Thoracic aorta (tissue), 2 donors: ENCODE measurements at places on chromosomes 16 and 17.

DNA sequence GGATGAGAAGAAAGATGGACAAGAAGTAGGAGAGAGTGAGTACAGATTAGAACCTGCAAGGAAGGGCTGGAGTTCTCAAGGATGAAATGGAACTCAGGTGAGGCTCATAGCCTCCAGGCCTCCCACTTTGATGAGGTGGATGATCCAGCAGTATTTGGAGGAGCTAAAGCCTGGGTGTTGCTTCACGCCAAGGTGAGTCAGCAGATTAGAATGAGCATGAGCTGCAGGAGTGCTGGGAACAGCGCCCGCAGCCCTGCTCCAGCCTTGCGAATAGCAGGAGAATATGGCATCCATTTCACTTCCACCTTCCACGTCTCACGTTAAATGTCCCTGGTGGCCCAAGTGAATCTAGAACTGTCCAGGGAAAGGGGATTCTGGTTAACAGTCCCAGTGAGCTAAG, 94.4 kb upstream of the CPHXL start:
- DNase-seq, result no peak

- DNase-seq, result no peak
Observed at GRCh38 chr16:69438465-69438864, 14.0 kb downstream of the CYB5B start.

GRCh38 chr17:2990396-2990795, 73.0 kb downstream of the OR1D5 start:
- DNase-seq, result no peak

- no peak for DNase-seq
Observed at GRCh38 chr17:12287953-12288352, 267.3 kb downstream of the MAP2K4 start.

- no peak for DNase-seq
Observed at GRCh38 chr16:11128211-11129141, 127.5 kb downstream of the SOCS1 start.

DNA sequence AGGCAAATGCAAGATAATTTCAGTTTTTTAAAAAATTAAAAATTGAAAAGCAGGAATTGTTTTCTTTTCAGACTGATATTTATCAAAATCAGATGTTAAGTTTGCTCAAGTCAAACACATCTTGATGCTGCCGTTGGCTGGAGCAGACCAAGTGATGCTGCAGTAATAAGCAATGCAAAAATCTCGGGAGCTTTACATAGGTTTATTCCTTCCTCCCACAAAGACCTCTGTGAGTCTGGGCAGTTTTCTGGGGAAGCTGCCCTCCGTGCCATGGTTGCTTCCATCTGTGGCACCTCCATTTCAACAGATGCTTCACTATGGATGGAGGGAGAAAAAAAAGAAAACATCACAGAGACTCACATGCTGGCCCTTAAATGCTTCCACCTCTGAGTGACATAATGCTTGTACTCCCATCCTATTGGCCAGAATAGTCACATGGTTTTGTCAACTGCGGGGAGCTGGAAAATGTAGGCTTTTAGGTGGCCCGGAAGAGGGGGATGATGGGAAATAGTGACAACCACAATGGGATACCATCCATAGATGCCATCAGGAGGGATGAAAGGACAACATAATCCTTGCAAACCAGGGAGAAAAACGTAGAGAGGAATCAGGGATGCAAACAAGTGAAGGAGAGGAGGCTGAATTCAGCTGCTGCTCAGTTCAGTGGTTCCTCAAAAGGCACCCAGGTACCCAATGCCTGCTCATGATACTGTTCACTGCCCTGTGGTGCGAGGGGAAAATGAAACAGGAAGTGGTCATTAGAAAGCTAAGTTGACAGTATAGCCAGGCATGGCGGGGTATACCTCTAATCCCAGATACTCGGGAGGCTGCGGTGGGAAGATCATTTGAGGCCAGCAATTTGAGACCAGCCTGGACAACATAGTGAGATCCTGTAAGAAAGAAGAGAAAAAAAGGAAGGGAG, 13.5 kb upstream of the ERCC4 start:
- DNase-seq, result no peak

GRCh38 chr17:38917259-38917658, 8.2 kb upstream of the LASP1NB start:
- DNase-seq, result no peak

- no peak for DNase-seq
Observed at GRCh38 chr16:54233615-54234014, 53.0 kb downstream of the IRX3 start.

DNA sequence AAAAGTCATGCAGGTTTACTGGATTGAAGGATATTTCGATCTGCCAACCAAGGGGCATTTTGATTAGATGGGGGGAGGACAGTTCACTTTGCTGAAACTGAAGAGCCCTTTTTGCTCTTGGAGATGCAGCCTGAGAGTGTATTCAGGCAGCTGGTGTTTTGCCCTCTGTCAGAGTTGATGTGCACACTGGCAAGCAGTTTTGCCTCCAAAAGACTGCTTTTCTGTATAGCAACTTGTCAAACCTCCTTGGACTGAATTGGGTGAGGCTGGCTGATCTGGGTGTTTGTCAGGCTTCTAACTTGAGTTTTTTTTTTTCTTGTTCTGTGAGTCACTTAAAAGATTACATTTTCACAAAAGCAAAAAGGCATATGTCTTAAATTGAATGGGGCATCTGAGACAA, 22.6 kb upstream of the ANKFN1 start:
- DNase-seq, result no peak

GRCh38 chr17:1058423-1059130, 61.6 kb downstream of the TIMM22 start:
- no peak for DNase-seq

DNA sequence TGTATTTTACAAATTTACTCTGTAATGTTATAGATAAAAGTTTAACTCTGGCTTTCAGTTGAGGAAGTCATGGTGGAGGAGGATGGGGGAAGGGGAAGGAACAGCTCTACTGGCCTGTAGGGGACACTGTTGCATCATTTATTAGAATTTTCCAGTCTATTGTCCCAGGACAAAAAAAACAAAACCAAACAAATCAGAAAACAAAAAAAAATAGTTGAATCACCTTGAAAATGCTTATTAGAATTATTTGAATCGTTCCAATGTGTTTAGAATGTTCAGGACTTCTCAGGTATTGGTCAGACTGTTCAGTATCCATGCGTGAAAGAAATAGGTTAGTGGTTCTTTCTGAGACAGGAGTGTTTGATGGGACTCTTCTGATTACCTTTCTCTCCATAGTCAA, 242.0 kb downstream of the FTO start:
- DNase-seq, result no peak

DNA sequence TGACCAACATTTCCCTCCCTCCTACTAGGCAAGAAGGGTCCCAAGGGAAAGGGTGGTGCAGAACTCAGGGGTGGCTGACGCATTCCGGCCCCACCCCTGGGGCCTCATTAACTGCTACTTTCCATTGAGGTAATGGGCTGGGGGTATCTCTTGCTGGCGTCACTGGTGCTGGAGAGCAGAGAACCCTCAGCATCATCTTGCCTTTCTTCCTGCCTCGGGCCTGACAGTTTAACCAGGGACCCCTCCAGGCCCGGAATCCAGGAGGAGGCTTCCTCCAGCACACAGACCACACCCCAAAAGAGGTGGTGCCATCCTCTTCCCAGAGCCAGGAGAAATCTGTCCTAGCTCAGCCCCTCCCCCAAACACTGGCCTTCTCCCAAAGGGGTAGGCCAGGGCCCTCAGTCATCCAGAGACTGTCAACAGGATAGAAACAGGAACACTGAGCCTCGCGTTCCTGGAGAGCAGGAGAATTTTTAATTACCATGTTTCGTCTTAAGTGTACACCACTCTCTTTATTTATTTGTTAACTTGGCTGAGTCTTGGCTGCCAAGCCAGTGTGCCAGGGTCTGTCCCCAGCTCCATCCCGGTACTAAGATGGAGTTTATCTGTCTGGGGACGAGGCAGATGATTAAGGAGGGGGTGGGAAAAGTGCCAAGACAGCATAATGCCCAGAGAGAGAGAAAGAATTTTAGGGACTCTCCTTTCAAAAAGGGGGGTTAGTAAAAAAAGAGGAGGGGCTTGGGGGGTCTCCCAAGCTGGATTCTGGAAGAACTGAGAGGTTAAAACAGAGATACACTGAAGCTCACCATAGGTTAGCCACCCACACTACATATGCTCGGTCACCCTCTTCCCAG, 5.1 kb downstream of the ETV4 start:
- no peak for DNase-seq

DNA sequence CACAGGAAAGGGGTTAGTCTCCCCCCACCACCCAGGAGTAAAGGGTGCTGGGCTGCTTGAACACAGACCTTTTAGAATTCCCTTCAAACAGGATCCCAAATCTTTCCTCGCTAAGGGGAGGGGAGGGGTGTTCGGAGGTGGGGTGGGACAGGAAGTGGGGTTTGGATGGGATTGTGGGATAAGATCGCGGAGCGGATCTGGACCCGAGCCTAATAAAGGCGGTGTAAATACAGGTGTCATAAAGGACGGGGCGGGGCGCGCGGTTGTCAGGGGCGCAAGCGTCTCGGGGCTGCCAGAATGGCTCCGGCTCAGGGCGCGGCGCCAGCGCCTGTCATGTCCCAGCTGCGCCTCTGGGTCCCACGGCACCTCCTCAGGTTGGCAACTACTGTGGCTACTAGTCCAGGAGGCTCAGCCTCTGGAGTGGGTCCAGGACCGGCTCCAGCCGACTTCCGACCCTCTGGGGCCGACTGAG, 59.8 kb upstream of the FBXO47 start:
- no peak for DNase-seq

DNA sequence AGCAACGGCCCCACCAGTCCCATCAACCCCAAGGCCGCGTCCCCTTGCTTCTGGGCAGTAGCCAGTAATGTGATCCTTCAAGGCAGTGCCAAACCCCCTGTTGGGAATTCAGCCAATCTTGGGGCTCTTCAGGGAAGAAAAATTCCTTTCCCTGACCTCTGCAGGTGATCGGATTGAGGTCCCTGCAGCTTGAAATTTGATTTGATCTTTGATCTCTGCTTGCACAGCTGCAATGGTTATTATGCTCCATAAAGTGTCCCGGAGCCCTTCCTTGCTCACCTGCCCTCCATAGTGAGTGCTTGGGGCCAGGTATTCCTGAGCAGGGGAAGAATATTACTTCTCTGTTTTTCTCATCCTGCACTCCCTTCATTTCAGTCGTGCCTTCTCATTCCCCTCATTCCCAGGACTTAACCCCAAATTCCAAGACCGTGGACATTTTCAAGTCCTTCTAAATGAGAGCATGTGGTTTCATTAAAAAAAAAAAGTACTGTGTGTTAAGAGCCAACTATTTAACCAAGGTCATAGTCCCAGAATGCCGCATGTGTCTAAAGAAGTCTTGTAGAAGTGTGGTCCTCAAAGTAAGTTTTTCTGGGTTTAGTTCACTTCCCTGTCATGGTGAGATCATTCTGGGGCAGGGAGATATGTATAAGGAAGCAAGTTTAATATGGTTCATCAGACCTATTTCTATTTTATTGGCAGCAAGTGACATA, 56.3 kb downstream of the SOX9 start:
- no peak for DNase-seq

DNA sequence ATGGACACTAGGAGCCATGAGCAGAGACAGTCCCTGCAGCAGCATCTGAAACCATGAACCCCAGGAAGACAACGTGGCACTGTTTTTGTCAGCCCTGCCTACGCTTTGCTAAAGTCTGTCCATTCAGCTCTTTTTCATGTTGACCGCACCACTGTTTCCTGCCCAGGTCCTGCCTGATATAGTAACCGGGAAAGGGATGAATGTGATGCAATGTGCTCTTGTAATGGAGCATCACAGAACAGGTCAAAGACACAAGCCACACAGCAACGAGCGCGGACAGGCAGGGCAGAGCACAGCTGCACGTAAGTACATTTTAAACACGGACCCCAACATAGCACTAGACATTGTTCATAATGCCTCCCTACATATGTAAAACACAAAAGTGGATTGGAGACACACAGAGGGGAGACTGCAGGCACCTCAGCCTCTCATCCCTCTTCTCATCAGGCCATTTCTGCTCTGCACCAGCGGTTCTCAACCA, 16.9 kb upstream of the TNFRSF13B start:
- no peak for DNase-seq

GRCh38 chr16:57345021-57345420, 13.6 kb upstream of the CCL22 start:
- DNase-seq, result no peak

- no peak for DNase-seq
Observed at GRCh38 chr16:82185012-82185411, 15.0 kb upstream of the MPHOSPH6 start.

DNA sequence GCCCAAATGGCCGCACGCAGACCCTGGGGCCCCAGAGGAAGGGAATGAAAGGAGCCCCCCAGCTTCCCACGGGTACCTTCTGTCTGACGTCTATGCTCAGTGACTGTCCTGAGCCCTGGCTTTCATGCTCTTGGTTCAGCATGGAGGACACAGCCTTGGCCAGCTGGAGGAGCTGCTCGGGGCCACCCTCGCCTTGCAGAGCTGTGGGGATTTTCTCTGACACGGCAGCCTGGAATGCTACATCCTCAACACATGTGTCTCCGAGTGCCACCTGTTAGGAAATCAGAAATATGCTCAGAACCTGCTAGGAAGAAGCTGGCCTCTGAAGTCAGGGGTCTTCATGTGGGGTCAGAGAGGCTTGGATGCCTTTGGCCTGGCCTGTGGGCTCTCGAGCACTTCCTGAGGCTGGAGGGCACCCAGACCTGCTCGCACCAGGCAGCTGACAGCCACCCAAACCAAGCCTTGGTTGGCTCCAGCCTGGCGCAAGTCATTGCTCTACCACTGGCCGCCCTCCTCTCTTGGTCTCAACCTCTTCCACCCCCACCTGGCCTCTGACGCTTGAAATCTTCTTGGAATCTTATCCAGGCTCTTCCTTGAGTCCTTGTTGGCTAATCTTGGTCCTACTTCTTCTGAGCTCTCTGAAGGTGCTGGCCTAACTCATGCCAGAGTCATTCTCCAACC, 63.7 kb upstream of the BCO1 start:
- DNase-seq, result no peak

DNA sequence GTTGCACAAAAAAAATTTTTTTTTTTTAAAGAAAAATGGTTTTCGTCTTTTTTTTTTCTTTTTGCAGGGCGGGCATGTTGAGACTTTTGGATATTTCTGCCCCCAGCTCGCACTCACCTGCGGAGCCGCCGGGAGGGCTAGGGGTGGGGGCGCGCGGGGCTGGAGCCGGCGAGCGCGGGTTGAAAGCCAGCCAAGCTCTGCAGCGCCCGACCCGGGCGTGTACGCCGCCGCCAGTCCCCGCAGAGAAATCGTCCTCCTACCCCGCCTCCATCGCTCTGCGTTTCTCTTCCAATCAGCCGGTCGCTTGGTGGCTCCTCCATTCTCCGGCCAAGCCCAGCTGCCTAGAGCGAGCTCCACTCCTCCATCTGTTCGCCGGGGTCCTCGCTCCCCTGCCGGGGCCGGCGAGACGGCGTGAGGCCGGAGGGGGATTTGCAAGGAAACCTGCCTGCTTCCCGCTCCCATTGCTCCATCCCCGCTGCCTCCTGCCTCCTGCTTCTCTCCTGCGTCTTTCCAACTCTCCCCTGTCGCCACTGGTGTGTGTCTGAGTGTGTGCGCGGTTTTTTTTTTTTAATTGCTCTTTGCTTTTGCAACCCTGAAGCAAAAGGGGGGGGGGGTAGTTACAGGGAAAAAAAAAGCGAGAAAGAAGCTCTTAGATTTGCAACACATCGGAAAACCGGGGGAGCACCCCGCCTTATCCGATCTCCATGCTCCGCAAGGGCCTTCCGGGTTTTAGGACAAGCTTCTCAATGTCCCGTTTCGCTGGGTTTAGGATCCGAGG, 1.8 kb upstream of the UBTF start:
- DNase-seq, result no peak
